SHP77 treated with DMSO at 0.1 percent for 48 hours (cell line): ENCODE measurements at places on chromosomes 6 and 20.
A peak's percentile ranks its signal among the peaks of the same experiment; 100 is the strongest.

DNA sequence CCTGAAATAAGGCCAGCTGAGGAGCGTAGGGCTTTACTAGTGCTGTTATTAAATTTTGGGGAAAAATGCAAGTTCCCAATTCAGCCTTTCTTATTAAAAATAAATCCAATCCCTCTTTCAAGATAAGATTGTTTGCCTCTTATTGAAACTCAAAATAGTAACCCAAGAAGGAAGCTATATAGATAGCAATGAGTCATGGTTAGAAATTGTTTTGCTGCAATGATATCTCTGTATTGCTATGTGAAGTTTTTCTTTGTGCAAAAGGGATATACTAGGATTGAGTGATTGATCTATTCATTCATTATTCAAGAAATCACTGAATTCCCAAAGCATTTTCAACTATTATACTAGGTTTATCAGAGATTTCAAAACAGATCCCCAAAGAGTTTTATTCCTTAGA is 93.0 kb upstream of the HDAC2 start:
- no peak for DNase-seq

DNA sequence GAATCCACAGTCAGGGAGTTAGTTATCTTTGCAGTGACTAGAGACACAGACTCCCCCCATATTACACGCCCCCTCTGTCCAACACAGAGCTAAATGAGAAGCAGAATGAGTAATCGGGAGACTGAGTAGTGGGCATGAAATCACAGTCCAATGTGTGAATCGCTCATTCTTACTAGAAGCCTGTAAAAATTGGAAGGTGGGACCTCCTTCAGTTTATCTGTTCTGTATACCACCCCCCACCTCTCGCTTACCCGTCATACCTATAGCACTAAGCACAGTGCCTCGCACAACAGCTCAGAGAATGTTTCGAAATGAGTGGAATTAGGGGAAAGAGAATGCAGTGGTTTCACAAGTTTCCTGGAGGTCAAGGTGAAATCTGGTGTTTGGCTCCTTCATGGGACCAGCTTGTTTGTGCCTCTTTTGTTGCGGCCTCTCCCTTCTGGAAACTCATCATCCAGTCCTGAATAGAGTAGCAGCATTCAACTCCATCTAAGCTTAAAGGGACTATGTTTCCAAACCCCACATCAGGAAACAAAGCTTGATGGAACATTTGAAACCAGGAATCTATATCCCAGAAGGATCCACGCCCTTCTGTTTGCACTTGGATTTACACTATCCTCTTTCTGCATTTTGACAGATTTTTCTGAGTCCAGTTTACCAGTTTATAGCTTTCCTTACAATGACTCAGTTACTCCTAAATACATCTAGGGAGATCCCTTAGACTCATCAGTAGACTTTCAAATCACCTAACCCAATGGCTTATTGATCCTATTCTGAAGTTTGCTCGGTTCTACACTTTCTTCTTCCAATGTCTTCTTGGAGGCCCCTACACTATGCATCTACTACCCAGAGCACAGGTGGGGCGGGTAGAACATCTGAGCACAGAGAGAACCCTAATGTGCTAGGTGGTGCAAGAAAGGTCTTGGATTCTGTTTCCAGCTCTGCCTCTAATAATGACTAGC is 59.2 kb upstream of the PIM1 start:
- no peak for DNase-seq

GRCh38 chr6:109770047-109770446 is 79.0 kb downstream of the FIG4 start:
- DNase-seq: no peak

GRCh38 chr20:19025430-19026120 is 186.9 kb upstream of the SLC24A3 start:
- no peak for DNase-seq

- no peak for DNase-seq
Measured at GRCh38 chr6:142132625-142133024, at the start of gene GJE1. Gene GJE1, plus strand, starts transcription at chr6:142132925. Its CDS starts 234 bp downstream, at chr6:142133159.

DNA sequence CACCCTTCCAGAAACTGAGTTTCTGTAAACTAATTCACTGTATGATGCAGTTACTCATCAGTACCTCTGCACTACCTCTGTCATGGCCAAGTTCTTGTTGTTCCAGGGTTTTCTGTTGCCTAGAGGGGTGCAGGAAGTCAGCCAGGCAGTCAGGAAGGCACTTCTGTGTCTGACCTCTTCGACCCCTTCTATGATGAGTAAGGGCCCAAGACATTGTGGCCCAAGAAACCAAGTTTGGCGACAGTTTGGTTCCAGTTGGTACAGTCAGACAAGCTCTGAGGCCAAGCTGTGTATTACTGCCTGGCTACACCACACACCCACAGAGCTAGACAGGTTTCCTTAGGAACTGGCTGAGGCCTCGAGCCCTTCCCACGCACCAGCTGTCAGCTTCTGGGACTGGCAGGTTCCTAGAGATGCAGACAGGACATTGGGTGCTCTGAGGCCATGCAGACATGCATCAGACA is 41.2 kb downstream of the TRAF3IP2 start:
- peak; percentile 41 for DNase-seq

DNA sequence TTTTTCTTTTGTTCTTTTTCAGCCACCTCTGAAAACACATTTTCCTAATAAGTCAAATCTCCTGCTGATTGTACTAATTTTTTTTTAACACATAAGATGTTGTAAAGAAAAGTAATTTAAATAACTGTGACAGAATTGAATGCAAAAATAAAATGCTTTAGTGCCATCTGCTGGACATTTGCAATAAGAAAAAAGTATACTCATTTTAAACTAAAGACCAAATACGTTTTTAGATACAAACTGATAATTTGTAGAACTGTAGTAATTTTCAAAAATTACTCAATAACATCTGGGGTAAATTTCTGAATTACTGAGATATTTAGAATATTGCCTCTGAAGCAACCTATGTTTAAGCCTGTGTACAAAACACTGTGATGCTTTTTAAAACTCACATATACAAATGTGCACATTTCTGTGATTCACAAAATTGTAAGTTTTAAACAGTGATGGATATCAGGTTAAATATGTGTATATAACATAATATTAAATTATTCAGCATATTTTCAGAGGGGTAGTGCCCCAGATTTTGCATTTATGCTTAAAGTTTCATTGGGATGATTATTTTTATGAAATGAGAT is 198.7 kb downstream of the RIMS1 start:
- DNase-seq: no peak

DNA sequence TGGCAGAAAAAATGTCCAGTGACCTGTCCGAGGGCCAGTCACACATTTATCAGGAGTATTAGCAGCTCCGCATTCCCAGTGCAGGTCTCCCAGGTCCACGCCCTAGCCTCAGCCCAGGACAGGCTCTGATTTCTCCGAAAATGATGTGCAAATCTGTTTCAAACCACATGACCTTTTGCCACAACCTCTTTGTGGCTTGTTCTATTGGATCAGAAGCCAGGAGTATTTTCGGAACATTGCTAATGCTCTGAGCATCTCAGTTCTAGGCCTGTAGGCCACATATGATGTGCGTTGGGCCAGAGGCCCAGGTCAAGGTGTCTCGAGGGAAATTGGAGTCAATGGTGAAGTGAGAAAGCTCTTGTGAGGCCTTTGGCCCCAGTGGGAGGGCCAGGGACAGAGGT is 40.4 kb downstream of the SNX5 start:
- no peak for DNase-seq

- no peak for DNase-seq
Measured at GRCh38 chr6:157631412-157631811, 191.6 kb upstream of the SNX9 start.

DNA sequence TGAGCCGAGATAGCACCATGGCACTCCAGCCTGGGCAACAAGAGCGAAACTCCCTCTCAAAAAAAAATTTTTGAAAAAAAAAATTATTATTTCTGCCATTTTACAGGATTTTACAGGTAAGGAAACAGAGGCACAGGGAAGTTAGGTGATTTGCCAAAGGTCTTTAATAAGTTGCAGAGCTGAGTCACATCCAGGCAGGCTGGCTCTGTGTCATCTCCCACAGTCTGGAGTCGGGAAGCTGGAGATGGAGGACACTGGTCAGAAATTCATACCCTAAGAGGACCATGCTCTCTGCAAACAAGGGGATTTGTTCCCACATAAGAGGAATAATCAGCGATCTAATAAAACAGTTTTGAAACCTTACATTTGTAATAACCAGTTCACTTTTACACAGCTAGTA is 24.1 kb downstream of the HECA start:
- DNase-seq: no peak

- no peak for DNase-seq
Measured at GRCh38 chr6:161891542-161891941, 617.7 kb upstream of the AGPAT4 start.

DNA sequence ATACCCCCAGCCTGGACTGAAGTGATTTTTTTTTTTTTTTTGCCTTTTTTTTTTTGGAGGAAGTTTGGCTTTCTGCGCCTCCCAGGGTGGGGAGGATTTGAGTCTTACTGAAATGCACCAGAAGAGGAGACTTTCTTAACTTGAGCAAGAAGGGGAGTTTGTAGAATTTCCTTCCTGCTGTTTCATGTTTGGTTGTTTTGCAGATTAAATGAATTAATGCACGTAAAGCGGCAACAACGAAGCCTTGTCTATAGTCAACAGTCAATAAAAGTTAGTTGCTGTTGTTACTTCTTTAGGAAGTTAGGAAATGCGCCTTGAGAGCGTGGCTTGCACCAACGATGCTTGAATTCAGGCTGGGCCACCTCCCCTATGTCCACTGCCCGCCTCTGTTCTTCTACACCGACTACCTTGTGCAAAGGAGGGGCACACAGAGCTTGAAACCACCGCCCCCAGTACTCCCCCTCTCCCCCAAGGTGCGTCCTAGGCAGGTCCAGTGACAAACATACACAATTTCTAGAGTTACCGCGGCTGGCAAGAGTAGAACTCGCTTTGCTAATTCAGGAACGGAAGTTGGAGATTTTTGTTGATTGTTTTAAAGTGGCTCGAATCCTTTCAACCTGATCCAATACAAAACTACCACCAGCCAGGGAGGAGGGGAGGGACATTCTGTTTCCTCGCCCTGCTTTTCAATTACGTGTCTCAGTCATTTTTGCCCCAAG is 830 bp upstream of the CYP24A1 start:
- DNase-seq: no peak

- DNase-seq: no peak
Measured at GRCh38 chr20:42559665-42560064, 630.0 kb downstream of the PTPRT start.

GRCh38 chr20:32968478-32969241 is 35.6 kb downstream of the SUN5 start:
- no peak for DNase-seq

DNA sequence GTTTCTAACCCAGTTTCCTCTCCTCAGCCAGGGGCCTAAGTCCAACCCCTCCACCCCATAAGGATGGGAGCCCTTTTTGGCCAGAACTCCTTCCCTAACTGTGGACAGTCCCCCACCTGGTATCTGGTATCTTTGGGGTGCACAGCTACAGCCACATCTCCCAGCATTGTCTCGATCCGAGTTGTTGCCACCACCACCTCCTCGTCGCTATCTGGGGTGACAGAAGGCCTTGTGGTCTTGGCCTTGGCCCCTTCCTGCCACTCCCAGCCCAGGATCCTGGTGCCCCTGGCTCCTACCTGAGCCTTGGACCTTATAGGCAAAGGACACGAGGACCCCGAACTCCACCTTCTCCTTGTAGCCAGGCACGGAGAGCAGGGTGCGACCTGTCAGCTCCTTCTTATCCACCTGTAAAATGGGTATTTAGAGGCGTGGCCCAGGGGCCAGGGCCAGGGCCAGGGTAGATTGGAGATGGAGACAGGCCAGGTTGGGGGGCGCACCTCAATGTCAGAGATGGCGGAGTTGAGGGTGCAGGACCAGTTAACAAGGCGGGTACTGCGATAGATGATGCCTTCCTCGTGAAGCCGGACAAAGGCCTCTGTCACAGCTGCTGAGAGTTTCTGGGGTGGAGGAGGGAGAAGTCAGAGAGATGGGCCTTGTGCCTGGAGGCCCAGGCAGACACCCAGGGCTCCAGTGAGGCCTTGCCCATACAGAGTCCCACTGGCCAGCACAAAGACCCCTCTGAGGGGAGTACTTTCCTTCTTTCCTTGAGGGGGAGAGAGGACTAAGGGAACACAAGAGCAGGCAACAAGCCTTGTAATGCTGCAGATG is 7.2 kb upstream of the VWA7 start:
- DNase-seq: no peak

DNA sequence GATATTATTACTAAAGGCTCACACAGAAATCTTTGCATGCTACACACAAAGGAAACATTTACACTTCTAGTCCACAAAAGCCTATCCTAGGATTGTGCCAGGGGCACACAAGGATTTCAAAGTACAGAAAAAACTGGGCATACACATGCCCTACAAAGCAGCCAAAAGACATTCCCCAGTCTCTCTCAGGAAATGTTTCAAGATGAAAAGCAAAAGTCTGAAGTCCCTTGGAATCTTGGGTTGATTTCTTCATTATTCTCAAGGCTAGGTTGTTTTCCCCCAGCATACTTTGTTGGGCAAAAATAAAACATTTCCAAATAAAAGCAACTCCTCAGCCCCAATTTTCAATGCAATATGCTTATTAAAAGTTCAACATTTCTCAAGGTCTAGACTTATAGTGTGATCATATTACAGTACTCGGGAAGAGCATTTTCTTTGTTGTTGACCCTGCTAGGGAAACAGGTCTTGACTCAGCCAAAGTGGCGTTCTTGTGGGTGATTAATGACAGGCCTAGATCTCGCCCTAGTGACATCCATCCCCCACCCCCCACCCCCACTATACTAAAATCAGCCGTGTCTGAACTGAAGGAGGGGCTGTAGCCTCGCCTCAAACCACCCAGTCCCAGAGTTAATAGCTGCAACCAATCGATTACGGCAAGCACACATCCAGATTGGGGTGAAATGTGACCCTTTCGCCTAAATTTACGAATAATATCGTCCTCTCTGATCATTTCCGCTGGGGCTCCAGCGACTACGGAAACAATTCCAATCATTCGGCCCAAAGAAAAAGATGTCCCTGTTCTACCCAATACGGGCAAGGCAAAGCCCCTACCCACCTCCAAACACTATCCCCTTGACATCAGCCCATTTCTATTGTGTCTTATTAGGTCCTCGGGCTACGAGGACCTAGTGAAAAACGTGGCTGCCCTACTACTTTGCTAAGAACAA is 1.4 kb downstream of the AKIRIN2 start:
- DNase-seq: no peak

DNA sequence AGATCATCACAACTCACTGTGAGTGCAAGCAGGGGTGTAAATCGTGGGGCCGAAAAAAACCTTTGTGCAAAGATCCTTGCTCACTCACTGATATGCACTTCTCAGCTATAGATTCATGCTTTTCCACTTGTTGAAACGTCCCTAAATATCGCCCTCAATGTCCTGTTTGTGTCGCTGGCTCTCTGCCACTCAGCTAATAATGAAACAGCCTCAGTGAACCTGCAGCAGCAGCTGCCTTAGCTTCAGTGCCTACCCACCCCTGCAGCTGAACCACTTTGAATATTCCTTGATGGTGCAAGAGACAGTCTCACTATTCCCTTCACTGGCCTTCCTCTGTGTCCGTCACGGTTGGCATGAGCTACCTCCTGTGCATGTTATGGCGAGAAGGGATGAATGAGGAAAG is 128.9 kb upstream of the NAA20 start:
- peak; percentile 91 for DNase-seq

- DNase-seq: no peak
Measured at GRCh38 chr20:51712501-51713212, 55.5 kb downstream of the ATP9A start.

- DNase-seq: no peak
Measured at GRCh38 chr20:14913896-14914620, 576.6 kb upstream of the FLRT3 start.

- no peak for DNase-seq
Measured at GRCh38 chr20:1803061-1803931, 91.9 kb upstream of the SIRPA start.
